ENCODE measurements at places on chromosomes 4 and X. TPM values are rescaled to one million over a fixed set of nuclear protein-coding genes. Genes with fewer than 3 reads are reported as not detected.

The F8A2 gene
- total RNA-seq: not detected

DNA sequence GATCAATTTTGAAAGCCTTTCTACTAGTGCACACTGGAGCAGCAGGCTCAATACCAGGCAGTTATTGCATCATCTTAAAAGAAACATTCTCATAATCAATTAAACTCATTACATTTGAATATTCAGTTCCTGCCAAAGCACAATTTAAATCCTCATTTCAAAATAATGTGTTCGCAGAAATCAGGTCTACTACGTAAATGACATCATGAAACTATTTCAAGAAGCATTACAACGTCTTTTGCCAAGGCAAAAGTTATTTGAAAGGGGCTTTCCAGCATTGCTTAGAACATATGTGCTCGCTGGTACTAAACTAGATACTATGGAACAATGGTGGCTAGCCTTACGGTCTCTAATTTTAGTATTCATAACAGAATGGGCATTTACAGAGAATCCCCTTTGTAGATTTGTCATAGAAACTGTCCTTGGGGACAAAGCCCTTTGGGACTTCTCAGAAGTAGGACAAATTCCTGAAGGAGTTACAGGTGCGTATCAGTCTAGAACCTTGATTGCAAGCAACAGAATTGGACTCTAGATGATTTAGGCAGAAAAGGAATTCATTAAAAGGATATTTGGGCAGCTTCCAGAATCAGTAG is 27.6 kb upstream of the HUWE1 start:
- no peak for DNase-seq

The ATP11C gene
- total RNA-seq: 26.2 TPM

- DNase-seq: no peak
Observed at GRCh38 chr4:54783402-54784110, 125.8 kb downstream of the KIT start.

- DNase-seq: no peak
Observed at GRCh38 chr4:185405296-185405999, 8.8 kb downstream of the ANKRD37 start.

GRCh38 chr4:123474817-123475216 is 78.2 kb downstream of the SPRY1 start:
- DNase-seq: no peak

DNA sequence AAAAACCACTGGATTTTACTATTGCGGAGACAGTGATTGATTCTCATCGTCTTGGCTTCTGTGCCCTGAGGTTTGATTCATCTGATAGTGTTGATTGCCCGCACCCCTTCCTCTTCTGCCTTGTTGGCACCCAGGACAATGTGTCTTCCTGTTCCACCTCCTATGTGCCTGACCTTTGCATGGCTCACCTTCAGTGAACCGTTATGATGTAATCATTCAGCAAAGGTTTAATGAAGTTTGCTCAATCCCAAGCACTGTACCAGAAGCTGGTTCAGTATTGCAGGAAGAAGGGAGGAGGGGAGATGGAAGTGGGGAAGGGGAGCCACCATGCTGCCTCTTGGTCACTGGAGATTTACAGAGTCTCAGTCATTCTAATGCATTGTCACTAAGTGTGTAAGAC is 36.3 kb downstream of the PDGFRA start:
- no peak for DNase-seq

The GPR143 gene
- total RNA-seq: not detected

The SPON2 gene
- total RNA-seq: 35.6 TPM

The PDZD4 gene
- 36.6 TPM for total RNA-seq

- no peak for DNase-seq
Observed at GRCh38 chr4:185016101-185016940, 2.0 kb upstream of the HELT start.

The PGRMC2 gene
- total RNA-seq: 53.9 TPM

DNA sequence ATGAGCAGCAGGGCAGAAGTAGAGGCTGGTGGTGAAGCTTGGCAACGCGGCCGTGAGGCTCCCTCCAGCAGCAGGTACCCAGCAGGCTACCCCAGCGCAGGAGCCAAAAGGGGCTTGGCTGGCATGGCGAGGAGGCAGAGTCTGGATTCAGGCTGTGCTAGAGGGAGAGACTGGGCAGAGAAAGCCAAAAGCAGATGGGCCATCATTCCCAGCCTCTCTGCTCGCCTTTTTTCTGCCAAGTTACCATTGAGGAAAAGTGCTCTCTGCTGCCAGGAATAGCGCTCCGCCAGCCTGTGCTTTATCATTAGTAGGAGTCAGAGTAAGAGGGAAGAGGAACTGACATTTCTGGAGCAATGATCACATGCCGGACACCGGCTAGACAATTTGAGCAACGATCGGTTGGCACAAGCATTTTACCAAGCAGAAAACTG is 28.7 kb upstream of the MAP3K15 start:
- DNase-seq: no peak

The WNK3 gene
- total RNA-seq: 2.4 TPM

DNA sequence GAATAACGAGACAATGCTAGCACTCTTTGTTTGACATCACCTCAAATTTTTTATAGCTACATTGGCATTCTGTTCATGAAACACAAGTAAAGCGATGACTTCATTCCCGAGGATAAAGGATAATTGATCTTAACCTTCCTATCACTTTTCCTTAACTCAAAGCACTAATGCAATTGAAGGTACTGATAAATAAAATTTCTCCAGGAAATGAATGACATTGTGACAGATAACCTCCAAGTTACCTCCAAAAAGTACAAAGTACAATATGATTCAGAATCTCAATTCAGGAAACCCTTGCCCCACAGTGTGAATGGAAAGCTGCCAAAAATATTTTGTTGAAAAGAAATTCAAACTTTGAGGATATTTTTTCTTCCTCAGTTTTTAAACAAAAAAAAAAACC is 1.8 kb downstream of the PRSS12 start:
- DNase-seq: no peak

The SSX2 gene
- total RNA-seq: not detected

DNA sequence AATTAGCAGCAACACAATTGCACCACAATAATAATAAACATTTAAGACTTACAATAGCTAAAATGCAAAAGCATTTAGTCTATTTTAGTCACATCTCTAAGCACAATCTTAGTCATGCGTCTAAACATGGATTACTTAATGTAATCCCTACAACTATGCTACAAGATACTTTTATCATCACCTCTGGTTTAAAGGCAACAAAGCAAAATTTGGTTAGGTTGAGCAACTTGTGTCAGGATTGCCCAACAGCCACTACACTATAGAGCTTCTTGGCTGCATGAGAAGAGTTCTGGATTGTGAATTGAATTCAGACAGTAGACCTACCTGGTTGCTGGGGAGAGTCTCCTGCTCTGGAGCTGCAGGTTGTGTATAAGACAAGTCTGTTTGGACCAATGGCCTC is 146.5 kb upstream of the PUDP start:
- no peak for DNase-seq

DNA sequence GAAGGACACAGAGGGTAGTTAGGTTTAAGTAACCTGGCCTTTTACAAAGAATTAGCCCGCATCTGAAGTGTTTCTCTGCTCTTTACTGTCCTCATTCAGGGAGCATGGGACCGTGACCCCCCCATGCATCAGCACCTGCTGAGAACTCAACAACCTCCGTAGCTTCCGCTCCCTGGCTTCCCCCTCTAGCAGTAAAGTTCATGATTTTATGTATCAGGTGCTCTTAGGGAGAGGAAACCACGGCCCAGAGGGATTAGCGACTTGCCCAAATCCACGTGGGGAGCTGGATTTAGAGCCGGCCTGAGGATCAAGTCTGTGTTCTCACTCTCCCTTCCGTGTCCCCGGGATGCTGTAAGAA is 284.6 kb upstream of the GATB start:
- no peak for DNase-seq
